ENCODE measurements at places on chromosomes 6 and 20.

- DNase-seq, result no peak
These were observed 172.8 kb upstream of the PROKR2 start for GRCh38 chr20:5489601-5490000.

DNA sequence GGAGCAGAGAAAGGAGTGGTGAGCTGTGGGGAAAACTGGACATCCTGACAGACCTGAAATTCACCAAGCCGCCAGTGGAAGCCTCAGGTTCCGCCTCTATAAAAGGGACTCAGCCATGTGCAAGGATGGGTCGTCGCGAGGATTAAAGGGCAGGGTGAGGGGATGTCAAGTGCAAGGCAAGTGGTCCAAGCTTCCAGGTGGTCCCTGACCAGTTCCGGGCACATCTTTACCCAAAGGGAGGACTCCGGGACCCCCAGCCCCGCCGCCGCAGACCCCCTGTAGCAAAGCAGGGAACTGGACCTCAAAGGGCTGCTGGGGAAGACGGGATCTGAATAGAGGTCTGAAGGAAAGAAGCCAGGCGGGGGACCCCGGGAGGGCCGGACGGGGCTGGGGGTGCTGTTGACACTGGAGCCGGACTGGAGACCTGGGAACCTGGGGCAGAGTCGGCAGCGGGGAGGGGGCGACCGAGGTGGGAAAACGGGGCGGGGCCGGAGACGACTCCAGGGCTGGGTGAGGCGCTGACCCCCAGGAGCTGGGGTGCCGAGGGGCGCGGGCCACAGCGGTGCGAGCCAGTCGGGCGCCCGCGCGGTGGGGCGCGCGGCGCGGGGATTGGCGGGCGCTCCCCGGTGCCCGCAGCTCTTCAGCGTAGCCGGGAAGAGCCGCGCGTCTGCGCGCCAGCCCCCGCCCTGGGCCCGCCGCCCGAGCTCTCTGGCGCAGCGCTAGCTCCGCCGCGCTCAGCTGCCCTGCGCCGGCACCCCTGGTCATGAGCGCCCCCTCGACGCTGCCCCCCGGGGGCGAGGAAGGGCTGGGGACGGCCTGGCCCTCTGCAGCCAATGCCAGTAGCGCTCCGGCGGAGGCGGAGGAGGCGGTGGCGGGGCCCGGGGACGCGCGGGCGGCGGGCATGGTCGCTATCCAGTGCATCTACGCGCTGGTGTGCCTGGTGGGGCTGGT lies at the start of gene SSTR4:
SSTR4 (plus strand) TSS at position 592 of the 951 bp plus-strand sequence; CDS start at position 764, 172 bp downstream.
- no peak for DNase-seq

DNA sequence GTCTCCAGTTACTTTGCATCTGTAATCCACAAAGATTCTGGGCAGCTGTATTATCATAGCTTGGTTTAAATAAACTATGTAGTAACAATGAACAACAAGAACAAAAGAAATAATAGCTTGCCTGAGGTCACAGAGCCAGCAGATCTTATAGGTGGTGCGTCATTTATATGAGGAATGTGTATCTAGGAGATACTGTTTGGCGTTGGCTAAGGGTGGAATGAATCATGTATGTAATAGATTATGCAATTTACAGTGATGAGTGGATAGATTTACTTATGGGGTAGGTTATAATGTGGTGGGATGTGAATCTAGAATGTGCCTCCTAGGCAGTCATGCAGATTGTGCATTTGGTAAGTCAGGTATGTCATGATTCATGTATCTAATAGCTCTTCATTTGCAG lies 42.8 kb downstream of the HNF4A start:
- no peak for DNase-seq

DNA sequence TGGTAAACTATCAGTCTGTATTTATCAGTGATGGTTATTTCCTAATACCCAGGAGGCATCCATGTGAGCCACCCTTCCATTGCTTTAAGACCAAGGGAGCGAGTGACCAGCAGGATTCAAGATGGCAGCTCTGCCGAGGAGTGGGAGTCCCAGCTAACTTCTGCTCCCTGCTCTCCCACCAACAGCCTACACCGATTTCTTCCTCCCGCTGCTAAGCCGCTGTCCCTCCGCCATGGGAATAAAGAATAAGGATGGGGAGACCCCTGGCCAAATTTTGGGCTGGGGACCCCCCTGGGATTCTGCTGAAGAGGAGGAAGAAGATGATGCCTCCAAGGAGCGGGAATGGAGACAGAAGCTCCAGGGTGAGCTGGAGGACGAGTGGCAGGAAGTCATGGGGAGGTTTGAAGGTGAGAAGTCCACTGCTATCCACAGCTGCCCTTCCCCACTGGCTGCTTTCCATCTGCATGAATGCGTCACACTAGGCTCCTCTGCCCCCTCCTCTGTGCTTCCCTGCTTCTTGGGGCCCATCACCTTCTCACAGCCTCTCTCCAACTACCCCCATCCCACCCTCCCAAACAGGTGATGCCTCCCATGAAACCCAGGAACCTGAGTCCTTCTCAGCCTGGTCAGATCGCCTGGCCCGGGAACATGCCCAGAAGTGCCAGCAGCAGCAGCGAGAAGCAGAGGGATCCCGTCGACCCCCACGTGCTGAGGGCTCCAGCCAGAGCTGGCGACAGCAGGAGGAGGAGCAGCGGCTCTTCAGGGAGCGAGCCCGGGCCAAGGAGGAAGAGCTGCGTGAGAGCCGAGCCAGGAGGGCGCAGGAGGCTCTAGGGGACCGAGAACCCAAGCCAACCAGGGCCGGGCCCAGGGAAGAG lies 10.3 kb downstream of the NFKBIL1 start:
- no peak for DNase-seq

Data from coronary artery (tissue), 2 donors.